ENCODE measurements at places on chromosomes 16 and 17. TPM values are rescaled to one million over a fixed set of nuclear protein-coding genes. Genes with fewer than 3 reads are reported as not detected.

Gene TBC1D3E
- not detected for polyA plus RNA-seq

Gene ALDH3A2
- 83.7 TPM for polyA plus RNA-seq

Gene PPM1E
- 0.12 TPM for polyA plus RNA-seq

Gene PRR11
- polyA plus RNA-seq, result 1.9 TPM

Gene MT4
- polyA plus RNA-seq, result not detected
